ENCODE measurements at places on chromosomes 4 and X. TPM values are rescaled to one million over a fixed set of nuclear protein-coding genes. Genes with fewer than 3 reads are reported as not detected.

GABRB1 gene
- not detected for total RNA-seq

TLR10 gene
- total RNA-seq, result 0.11 TPM

APEX2 gene
- total RNA-seq, result 33.0 TPM

SLC2A9 gene
- 0.54 TPM for total RNA-seq

- no peak for DNase-seq
- no peak overlapping the region for H3K4me3 ChIP-seq
- no peaks in the 10 kb centered on the region for H3K36me3 ChIP-seq
- H3K27me3 ChIP-seq, result no peaks in the 10 kb centered on the region
- H3K27ac ChIP-seq, result no peak overlapping the region
Observed at GRCh38 chrX:53253293-53254020, 27.9 kb downstream of the IQSEC2 start.

CD38 gene
- total RNA-seq, result 25.6 TPM

KDR gene
- not detected for total RNA-seq

DNA sequence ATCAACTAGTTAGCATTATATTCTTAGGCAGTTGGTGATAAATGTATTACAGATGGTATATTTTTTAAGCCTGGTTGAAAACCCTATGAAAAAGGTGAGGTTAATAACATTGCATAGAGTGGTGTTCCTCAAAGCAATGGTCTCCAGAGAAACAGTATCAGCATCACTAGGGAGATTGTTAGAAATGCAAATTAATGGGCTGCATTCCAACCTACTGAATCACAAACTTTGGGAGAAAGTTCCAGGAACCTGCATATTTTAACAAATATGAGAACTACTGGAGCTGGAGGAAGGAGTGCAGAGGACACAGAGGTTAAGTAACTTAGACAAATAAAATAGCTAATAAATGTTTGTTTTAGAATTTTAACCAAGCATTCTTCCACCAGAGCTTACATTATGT is 166.9 kb upstream of the PCDH10 start:
- H3K36me3 ChIP-seq, result no peaks in the 10 kb centered on the region
- H3K27ac ChIP-seq, result no peak overlapping the region
- no peak for DNase-seq

DNA sequence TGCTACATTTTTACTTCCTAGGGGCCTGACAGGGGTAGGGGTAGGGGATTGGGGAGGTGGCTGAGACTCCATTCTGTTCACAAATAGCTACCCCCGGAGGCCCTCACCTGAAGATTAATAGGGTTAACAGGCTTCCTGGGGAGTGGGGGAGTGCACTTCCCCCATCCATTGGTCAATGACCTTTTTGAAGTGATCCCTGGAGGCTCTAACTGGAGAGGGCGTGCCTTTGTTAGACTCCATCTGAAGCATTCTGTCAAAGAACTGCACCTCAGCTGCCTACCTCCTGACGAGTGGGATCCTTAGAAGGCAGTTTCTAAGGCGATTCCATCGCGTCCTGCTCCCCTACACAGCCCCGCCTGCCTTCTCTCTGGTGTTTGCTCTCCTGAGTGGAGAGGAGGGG is 10.0 kb upstream of the MTM1 start:
- no peak for DNase-seq
- H3K36me3 ChIP-seq, result no peaks in the 10 kb centered on the region
- no peak overlapping the region for H3K4me3 ChIP-seq
- no peak overlapping the region for H3K27ac ChIP-seq

GRCh38 chr4:158958489-158959270 is 144.2 kb upstream of the RAPGEF2 start:
- H3K36me3 ChIP-seq, result no peaks in the 10 kb centered on the region
- DNase-seq, result no peak
- H3K4me3 ChIP-seq, result no peak overlapping the region
- no peaks in the 10 kb centered on the region for H3K4me1 ChIP-seq
- H3K27me3 ChIP-seq, result peaks cover 2% of the 10 kb centered on the region
- H3K27ac ChIP-seq, result no peak overlapping the region

DNA sequence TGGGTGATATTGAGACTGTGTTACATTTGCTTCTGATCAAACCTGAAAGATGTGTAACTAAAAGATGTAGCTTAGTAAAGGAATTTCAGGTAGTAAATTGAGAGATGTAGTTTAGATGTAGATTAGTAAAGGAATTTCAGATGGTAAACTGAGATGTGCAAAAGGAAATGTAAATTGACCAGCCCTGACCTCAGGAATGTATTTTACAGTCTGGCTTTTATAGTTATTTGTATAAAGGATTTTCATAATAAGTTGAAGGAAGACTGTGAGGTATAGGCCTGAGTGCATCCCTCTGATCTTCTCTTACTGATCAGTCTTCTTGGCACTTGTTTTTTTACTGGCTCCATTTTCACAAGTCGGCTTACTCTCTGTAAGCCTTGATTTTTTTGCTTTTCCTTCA is 3.2 kb downstream of the KLHL2 start:
- H3K4me3 ChIP-seq, result peak overlapping the region; percentile 26
- H3K4me1 ChIP-seq, result peaks cover 71% of the 10 kb centered on the region
- H3K36me3 ChIP-seq, result peaks cover 3% of the 10 kb centered on the region
- peak overlapping the region; percentile 40 for H3K27ac ChIP-seq
- H3K27me3 ChIP-seq, result no peaks in the 10 kb centered on the region

DNA sequence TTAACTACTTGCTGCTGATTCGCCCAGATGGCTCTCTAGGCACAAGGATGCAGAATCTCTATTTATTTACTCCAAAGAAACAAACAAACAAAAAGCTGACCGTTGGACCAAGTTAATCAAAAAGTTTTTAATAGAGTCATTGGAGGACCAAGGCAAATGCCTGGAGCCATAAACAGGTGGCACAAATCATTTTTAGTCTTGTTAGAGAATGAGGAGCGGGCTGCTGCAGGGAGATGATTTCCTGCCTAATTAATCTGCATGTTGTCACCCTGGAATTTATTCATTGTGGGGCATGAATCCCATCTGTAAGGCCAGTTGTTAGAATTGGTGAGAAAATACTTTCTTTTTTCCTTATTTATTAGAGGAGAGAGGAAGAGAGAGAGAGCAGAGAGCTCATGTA is 147.4 kb upstream of the GATB start:
- no peaks in the 10 kb centered on the region for H3K27me3 ChIP-seq
- no peak overlapping the region for H3K27ac ChIP-seq
- H3K4me3 ChIP-seq, result no peak overlapping the region
- no peak for DNase-seq
- peaks cover 3% of the 10 kb centered on the region for H3K4me1 ChIP-seq

All from activated CD8-positive, alpha-beta T cell treated with anti-CD3 and anti-CD28 coated beads for 36 hours (primary cell).